ENCODE measurements at places on chromosomes 16 and 17. TPM values are rescaled to one million over a fixed set of nuclear protein-coding genes. Genes with fewer than 3 reads are reported as not detected.

Gene CNTNAP1
- total RNA-seq, result 18.6 TPM

Gene TRIM47
- 21.7 TPM for total RNA-seq

Gene TM4SF5
- not detected for total RNA-seq

Gene KRTAP4-11
- not detected for total RNA-seq

Gene ABCA8
- total RNA-seq, result 36.2 TPM

Gene KIF1C
- total RNA-seq, result 54.8 TPM

Gene PYY
- total RNA-seq, result not detected

Gene GPR179
- total RNA-seq, result not detected

Gene ABCC12
- total RNA-seq, result not detected

Gene SNX20
- total RNA-seq, result not detected

DNA sequence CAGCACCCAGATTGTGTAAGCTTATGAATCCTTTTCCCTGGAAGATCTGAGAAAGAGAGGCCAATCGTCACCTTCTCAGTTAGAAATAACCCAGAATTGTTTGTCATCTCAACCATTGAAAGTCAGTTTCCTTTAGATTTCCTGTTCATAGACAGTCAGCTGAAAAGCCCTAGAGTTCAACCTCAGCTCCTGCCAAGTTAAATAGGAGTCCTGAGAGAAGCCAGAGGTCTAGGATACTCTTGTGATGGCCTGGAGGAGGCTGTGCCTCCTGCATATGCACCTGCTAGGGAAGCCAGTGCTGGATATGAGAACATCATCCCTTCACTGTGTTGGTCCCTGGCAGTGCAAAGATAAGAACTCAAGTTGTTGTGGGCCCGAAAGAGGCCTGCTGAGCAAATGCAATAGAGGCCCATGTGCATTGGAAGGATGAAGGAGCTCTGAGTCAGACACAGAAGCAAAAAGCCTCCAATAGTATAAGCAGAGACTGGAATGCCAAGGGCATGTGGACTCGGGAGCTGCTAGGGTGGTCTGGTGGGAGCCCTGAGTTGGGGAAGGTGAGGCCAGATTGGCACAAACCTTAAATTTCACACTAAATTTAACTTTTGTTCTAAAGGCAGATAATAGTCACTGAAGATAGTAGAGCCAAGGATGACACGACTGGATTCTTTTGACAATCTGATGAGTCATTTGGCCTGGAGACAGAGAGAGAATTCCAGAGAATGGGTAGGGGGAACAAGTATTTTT, 520.9 kb upstream of the CDH5 start:
- DNase-seq, result no peak

- peak; percentile 38 for DNase-seq
Measured at GRCh38 chr16:1557576-1557975, 24.1 kb downstream of the TMEM204 start.

GRCh38 chr17:55368706-55369105, 52.9 kb downstream of the MMD start:
- no peak for DNase-seq

DNA sequence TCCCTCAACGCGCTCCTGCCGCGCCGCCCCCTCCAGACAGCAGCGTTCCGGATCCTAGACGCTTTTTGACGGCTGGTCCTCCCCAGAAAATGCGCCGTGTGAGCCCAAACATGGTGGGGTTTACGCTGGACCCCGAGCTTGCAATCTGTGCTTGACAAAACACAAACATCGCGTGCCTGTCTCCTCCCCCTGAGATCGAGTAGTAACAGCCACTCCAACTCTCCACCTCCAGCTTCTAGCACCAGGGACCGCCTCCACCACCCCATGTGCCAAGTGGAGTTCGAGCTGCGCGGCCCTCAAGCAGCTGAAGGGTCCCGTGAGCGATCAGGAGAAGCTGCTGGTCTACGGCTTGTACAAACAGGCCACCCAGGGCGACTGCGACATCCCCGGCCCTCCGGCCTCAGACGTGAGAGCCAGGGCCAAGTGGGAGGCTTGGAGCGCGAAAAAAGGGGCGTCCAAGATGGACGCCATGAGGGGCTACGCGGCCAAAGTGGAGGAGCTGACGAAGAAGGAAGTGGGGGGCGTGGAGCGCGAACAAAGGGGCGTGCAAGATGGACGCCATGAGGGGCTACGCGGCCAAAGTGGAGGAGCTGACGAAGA, 656 bp upstream of the GEMIN4 start:
- DNase-seq, result peak; percentile 88

GRCh38 chr17:81561494-81561885, 9.3 kb upstream of the FAAP100 start:
- peak; percentile 85 for DNase-seq

GRCh38 chr17:54968988-54969332, 395 bp downstream of the STXBP4 start:
- DNase-seq, result no peak

DNA sequence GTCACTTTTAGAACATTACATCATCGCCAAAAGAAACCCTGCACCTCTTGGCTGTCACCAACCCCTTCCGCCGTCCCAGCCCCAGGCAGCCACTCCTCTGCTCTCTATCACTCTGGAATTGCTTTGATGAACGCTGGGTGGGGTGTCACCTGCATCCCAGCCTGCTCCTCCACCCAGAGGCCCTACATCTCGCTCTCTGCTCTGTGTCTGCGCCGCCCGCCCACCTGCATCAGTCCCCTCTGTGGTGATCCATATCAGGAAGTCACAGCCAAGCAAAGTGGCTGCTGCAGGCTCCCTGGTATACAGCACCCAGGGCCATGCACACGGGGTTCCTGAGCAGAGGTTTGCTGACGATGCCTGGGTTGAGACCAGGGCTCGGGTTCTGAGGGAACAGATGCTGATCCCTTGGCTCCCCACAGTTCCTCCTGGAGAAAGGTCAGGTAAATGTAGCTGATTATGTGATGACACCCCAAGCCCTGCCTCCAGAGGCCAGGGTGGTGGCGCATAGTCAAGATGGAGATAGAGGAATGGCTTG, 30.8 kb downstream of the MPRIP start:
- no peak for DNase-seq

DNA sequence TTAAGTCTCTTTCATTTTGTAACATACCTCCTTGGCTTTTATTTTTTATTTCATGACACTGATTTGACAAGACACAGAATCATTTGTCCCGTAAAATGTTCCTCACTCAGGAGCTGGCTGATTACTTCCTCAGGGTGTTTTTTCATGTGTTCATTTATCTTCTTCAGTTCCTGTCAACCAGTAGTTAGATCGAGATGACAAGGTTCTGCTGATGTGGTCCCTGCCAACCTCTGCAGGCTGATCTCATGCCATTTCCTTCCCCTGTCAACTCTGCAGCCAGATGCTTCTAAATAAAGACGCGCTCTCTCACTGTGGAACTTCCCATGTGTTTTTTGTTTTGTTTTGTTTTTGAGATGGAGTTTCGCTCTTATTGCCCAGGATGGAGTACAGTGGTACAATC, 8.1 kb upstream of the CXCL16 start:
- DNase-seq, result no peak

GRCh38 chr17:16100737-16101400, 101.2 kb downstream of the TTC19 start:
- DNase-seq, result no peak

DNA sequence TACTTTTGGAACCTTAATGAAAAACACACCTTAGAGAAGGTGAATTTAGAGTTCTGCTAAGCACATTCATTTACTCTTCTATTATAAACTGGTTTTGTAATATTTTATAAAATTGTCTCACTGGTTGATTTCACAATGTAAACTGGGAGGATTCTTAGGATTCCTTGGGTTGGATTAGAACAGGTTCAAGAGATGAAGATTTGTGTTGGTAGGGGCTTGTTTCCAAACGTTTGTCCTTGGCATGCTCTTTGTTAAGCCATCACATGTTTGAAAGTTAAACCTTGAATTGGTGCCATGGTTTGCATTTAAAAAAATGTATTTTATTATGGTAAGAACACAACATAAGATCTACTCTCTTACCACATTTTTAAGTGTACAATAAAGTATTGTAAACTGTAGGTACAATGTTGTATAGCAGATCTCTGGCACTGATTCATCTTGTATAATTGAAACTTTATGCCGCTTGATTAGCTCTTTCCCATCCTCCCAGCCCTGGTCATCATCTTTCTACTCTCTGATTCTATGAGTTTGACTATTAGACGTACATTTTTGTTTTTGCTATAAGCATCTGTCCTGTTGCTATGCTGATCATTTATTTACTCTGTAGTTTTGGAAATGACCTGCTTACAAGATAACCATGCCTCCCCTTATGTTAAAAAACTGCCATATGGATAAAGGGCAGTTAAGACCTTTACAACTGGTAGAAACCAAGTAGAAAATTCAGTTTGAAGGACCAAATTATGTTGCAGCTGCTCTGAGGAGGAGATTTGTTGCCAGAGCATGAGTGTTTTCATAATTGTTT, 9.6 kb downstream of the FTO start:
- no peak for DNase-seq

DNA sequence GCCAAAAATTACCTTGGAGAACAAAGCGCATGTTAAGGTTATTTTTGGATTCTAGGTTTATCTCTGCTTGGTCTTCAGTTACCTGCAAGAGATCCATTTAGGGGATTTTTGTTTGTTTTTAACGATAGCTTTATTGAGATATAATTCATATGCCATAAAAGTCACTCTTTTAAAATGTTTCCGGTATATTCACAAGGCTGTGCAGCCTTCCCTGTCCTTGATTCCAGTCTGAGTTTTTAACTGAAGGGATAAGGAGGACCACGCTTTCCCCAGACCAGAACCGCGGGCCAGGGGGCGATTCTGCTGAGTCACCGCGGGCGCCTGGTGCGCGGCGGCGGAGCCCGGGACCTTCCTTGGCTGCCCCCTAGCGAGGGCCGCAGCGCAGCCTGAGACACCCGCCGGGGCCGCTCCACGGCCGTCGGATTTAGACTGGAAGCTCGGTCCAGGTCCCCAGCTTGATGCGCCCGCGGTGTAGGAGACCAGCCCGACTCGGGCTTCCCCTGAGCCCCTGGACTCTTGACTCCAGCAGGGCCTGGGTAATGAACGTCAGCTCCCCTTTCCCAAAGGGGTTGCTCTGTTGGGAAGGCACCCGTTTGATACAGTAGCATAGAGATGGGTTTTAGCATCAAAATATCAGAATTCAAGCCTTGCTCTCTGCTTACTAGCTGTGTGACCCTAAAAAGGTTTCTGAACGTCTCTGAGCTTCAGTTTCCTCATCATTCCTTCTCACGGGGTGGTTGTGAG, 50.0 kb upstream of the STH start:
- DNase-seq, result peak; percentile 97

- no peak for DNase-seq
Measured at GRCh38 chr16:56824804-56825203, 40.2 kb upstream of the SLC12A3 start.

Measured in osteoblast (primary cell).